ENCODE measurements at places on chromosomes 13 and 19. TPM values are rescaled to one million over a fixed set of nuclear protein-coding genes. Genes with fewer than 3 reads are reported as not detected.

GRCh38 chr13:25406377-25406776 is 34.6 kb downstream of the ATP8A2 start:
- no peak for DNase-seq

Gene LGALS4
- not detected for total RNA-seq

- no peak for DNase-seq
Measured at GRCh38 chr19:413756-414420, 4.9 kb upstream of the C2CD4C start.

DNA sequence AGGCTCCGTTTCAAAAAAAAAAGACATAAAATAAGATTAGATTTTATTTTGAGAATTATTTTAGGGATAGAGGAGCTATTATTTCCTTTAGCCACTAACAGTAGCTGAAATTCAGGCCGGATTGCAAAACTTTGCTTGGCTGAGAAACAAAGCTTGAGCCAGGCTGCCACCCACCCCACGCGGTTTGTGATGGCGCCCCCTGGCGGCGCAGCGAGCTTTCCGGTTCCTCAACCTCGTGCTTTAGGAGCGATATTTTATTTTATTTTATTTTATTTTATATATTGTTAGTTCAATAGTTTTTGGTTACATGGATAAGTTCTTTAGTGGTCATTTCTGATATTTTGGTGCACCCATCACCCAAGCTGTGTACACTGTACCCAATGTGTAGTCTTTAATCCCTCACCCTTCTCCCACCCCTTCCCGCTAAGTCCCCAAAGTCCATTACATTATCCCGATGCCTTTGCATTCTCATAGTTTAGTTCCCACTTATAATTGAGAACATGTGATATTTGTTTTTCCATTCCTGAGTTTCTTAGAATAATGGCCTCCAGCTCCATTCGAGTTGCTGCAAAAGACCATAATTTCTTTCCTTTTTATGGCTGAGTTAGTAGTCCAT is 19.8 kb upstream of the CEACAM4 start:
- DNase-seq = no peak
